ENCODE measurements at places on chromosomes 13 and 19.

DNA sequence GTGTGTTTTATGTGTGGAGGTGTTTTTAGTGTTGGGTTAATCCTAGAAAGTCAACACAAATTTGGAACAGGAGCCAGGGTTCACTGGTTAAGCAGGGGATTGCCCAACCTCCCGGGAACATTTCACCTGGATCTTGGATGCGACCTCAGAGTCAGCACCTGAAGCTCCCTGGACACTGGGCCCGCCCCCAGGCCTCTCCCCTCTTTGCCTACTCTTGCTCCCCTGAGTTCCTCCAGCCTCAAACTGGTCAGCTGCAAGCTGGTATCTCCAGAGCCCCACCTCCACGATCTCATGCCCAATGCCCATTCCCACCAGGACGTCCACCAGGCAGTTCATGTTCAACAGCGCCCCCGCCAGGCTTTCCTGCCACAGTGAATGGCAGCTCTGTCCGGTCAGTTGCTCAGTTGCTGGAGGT is 9.7 kb downstream of the HSD17B14 start:
- DNase-seq, result no peak

DNA sequence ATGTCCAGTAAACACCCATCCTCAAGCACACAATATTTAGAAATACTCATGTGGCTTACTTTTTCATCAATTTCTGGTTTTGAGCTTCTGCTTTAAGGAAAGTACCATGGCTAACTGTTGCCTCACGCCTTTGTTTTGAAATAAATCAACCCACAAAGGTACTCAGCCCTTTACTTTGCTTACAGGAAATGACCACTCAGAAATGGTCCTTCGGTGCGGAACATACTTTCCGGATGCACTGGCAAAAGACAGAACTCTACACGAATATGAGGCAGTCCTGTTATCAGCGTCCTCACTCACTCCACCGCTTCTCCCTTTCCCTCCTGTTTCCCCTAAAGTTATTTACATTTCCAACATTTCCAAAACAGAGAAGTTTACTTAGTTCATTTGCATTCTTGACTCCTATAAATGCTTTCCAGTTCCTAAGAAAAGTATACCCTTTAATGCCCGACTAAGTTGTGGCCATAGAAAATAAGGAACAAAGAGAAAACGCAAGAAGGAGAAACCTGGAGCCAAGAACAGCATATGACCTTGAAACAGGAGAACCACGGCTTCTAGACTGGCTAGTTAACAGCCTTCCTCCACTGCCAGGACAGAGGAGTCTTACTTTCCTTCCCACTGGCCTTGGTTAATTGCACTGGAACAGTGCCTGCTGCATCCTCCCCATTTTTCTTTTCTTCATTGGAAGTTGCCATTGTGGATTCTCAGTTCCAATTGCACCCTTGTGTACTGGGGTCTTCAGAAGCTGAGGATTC is 10.6 kb downstream of the FPR2 start:
- no peak for DNase-seq

DNA sequence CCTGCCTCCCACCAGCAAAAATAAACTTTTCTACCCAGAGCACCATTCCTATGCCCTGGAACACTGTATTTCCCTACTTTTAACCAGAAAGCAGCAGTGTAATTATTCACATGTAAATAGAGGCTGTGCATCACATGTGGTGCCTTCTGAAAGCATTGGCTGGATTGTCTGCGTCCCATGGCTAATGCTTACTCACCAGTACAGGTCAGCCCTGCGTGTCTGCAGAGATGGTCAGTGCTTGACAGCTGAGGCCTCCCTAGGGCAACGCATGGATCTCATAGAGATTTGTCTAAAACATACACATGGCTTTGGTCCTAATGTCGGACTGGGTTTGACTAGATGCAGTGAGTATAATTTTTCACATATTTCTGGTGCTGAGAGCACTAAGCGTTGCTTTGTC is 64.2 kb downstream of the DPY19L3 start:
- no peak for DNase-seq

DNA sequence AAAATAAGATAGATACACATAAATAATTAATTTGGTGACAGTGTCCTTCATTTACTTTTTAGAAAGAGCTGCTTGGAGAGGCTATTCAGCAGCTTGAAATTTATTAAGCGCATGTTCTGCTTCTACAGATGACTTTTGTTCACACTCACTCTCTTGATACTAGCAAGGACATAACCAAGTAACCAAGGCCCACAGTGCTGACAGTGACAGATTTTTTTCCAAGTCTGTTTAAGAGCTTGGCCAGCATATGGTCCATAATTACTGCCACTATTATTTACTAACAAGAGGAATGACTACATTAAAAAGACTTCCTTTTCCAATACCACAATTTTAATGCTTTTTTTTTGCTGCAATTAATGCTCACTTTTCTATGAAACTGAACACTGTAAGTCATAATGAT is 673.7 kb upstream of the MIR17HG start:
- DNase-seq, result no peak

GRCh38 chr13:109113427-109113826 is 484.0 kb downstream of the MYO16 start:
- no peak for DNase-seq

DNA sequence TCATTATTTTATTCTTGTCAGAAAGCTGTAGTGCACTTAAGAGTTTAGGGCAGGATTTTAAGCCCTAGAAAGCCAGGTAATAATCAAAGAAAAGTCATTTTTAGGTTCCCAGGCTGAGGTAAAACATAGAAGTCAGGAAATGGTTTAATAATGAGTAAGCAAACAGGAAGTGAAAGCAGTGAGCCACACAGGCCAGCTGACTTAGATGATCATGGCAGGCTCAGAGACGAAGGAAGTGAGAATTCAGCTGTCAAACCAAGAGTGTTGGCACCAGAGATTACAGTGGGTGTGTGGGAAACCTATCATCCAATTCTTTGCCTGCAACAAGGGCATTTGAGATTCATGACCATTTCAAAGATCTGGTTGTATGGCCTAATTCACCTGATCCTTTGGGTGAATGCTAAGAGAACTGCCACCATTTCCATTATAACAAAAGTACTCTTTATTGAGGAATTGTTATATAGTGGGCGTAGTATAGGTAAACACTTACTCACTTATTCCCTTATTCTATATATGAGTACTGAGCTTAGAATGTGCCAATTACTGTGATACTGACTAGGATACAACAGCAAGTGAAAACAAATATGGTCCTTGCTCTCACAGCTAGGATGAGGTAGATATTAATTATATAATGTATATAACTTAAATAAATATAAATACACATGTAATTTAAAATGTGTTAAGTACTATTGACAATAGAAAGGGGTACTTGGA is 103.7 kb upstream of the EDNRB start:
- peak; percentile 0 for DNase-seq

DNA sequence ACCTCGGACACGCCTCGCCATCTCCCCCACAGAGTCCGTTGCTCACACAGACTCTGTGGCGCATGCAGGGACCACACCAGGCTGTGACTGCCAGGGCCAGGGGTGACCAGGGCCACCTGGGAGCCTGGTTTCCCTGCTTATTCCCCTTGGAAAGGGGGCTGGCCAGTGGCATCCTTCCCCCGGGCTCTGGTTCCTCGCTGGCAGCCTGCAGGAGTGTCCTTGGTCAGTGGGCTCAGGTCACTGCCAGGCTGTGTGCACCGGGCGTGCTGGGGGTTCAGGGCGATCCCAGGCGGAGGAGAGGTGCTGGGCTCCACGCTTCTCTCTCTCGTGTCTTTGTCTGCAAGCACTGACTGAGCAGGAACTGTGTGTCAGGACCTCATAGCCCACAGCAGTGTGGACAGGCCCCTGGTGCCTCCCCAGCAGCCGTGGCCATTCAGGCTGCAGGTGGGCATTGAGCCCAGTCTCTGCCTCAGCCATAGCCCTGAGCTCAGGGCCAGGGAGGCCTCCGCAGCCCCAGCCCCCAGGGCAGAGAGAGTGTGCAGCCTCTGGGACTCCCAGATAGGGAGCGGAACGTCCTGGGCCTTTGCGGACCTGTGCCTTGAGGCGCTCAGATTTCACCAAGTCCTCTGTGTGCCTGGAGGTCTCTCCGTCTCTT is 6.5 kb downstream of the PIAS4 start:
- no peak for DNase-seq

GRCh38 chr19:18675779-18676178 is 7.7 kb upstream of the CRTC1 start:
- no peak for DNase-seq

- DNase-seq, result no peak
Measured at GRCh38 chr13:99381766-99382165, 74.6 kb upstream of the GPR183 start.
